NCI-H1694 treated with DMSO at 0.1 percent for 48 hours (cell line): ENCODE measurements at places on chromosomes 2 and 18.

- no peak for DNase-seq
Measured at GRCh38 chr2:182066400-182067087, 80.9 kb downstream of the PPP1R1C start.

GRCh38 chr2:123840016-123840415 is 185.1 kb upstream of the CNTNAP5 start:
- DNase-seq: no peak

- no peak for DNase-seq
Measured at GRCh38 chr2:132599556-132599955, 70.4 kb downstream of the LYPD1 start.

GRCh38 chr2:111171337-111171930 is 50.7 kb downstream of the BCL2L11 start:
- DNase-seq: no peak

DNA sequence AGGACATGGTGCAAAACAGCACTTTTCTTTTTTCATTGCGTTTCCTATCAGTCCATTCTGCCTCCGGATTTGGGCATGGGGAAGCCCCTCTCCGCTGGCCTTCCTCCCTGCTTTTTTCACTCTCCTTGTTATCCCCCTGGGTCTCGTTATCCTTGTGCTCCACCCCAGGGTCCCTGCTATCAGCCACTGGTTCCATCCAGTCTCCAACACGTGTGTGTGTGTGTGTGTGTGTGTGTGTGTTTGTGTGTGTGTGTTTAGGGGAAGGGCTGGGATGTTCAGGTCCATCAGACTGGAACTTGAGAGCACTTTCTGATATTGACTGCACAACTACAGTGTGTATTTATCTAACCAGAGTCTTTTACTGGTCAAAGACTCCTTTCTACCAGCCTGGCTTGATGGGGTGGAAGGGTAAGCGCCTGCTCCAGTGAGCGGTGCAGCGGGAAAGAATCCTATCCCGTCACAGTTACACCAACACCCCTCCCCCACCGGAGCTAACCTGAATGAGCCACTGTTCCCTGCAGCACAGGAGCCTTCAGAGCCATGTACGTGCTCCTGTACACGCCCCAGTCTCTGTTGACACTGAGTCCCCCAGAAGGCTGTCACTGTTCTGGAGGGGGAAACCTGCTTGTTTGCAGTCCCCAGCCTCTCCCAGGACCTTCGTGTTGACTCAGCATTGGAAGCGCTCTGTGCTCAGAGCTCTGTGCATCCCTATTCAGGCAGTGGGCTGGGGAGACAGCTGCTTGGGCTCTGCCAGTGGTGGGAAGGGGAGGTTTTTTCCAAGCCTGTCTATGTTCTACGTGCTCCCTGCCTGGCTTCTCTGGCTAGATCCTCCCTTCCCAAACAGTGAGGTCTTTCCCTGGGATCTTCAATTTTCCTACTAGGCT is 4.6 kb downstream of the INHA start:
- peak; percentile 36 for DNase-seq

DNA sequence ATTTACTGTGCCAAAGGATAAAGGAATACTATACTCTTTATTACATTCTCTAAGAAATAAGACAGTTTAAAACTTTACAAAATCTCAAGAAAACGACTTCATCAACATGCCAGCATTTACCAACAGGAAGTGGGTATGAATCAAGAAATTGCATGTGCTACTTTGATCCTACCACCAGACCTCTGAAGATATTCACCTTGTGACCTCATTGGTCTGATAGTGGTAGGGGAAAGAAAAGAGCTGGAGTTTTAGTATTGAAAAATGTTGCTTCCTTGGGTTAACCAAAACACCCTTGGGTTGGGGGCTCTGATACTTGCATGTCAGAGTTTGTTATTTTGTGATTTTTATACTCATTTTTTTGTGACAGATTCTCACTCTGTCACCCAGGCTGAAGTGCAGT is 84.1 kb upstream of the LPIN2 start:
- DNase-seq: no peak

- peak; percentile 18 for DNase-seq
Measured at GRCh38 chr2:109270505-109271312, 141.7 kb downstream of the SH3RF3 start.

- no peak for DNase-seq
Measured at GRCh38 chr2:49261781-49262180, 107.5 kb upstream of the FSHR start.

- no peak for DNase-seq
Measured at GRCh38 chr18:67608615-67609273, 92.2 kb upstream of the DSEL start.

DNA sequence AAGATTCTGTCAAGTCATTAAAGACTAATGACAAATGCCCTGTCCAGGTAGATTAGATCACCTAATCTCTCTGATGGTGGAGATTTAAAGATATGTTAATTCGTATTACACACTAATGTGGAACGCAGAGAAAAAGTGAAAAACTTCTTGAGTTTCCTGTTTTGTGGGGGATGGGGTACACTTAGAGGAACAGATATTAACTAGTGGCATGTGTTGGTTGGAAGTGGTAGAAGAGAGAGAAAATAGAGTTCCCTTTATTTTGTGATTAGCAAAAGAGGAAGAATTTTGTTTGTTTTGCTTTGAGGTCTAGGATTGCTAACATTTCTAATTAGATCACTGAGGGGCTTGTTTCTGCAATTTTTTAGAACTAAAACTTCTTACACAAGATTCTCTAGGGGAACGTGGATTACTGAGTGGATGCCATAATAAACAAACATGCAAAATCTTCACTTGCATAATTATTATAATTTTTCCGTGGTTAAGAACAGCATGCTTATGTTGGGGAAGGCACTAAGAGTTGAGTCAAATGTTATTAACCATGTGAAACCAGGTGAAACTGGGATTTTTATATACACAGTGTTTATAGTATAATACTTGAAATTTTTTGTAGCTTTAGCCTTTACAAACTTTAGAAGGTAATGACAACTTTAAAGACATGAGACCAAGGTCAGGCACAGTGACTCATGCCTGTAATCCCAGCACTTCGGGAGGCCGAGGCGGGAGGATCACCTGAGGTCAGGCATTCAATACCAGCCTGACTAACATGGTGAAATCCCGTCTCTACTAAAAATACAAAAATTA is 97.4 kb upstream of the STK17B start:
- no peak for DNase-seq

GRCh38 chr2:235493402-235493774 is 455 bp upstream of the AGAP1 start:
- DNase-seq: no peak

- DNase-seq: no peak
Measured at GRCh38 chr2:239164335-239164871, 236.4 kb downstream of the HDAC4 start.

DNA sequence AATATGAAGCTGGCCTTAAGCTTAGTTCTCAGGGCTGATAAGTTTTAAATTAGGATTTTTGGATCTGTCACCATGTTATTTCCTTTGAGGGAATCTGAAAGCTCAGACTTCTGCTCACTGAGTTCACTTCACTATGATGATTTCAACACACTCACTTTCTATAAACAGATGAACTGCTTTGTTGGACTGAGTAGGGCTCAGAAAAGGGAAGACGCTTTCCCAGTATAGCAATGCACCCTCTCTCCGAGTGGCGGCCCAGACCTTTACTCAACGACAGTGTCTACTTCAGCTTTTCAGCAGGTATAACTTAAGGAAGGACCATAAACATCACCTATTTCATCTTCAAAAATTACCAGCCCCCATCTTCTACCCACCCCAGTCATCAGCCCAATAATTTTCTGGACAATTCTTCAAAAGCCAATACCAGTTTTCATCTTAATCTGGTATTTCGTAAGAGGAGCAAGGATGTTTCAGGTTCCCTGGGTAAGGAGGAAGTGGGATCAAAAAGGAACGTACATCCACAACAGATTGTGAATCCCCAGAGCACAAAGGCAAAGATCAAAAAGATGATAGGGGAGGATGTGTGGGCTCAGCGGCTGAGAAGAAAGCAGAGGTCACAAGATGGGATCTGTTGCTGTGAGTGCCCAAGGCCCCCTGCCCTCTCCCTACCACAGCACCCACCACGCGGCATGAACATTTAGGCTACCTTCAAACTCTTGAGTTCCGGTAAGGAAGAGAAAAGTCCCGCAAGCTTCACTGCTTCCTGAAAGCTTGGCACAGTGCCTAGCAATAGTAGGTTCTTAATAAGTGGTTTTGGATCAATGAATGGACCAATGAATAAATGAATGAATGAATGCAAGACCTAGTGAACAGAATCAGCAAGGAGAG is 41.9 kb downstream of the LPIN2 start:
- DNase-seq: no peak

DNA sequence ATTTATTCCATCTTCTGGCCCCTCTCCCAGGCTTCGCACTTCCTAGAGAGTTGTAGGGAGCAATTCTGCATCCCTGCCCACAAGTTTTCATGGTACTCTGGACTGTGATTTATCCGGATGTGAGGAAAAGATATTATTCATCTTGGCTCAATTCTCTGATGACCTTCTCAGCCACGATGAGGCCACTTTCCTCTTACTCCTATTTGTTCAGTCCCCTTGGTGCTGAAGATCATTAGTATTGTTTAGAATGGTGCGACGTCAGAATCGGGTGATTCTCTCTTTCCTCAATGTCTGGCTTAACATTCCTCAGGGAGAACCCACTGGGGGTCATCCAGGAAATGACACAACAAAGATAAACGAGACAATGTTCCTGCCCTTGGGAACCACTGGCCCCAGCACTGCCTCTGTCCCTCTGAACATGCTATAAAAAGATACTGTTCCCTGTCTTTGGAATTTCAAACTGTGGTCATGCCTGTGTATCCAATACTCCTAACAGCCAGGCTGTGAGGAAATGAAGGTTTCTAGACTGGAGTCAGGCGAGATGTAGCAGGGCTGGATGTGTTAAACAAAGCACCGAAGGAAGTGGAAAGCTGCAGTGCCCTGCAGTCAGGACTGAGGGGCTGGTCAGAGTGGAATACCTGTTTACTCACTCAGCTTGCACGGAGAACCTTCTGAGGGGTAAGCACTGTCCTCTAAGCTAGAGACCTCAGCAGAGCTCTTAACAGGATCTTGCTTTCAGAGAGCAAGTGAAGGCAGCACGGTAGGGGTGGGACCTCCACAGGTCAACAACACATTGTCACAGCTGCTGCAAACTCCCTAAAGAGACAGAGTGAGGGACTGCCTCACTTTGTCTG is 12.9 kb upstream of the GLI2 start:
- DNase-seq: no peak

GRCh38 chr2:167271932-167272331 is 383.7 kb downstream of the XIRP2 start:
- no peak for DNase-seq

DNA sequence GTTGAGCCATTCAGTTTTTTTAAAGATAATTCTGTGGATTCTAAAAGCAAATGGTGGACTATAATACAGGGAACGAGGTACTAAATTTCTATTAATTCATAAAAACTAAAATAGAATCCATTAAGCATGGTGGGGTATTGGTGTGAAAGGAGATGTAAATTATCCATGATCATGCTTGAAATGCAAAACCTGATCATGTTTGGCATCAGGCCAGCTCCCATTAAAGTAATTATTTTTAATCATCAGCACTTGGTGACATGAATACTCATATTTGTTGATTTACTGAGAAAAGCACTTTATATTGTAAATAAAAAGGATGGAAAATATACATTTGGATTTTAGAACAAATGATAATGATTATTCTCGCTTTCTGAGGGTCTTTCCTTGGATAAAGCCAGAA is 232.3 kb upstream of the MEIS1 start:
- DNase-seq: no peak

DNA sequence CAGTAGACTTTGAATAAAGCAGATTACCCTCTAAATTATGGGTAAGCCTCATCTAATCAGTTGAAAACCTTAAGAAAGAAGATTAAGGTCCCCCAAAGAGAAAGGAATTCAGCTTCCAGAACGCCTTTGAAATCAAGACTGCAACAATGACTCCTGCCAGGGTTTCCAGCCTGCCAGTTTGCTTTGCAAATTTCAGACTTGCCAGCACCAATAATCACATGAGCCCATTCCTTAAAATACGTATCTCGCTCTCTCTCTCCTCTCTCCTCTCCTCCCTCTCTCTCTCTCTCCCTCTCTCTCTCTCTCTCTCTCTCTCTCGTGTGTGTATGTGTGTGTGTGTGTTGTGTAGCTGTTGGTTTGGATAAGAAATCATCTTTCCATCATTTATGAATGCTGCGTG is 184.2 kb downstream of the PDE1A start:
- DNase-seq: no peak

DNA sequence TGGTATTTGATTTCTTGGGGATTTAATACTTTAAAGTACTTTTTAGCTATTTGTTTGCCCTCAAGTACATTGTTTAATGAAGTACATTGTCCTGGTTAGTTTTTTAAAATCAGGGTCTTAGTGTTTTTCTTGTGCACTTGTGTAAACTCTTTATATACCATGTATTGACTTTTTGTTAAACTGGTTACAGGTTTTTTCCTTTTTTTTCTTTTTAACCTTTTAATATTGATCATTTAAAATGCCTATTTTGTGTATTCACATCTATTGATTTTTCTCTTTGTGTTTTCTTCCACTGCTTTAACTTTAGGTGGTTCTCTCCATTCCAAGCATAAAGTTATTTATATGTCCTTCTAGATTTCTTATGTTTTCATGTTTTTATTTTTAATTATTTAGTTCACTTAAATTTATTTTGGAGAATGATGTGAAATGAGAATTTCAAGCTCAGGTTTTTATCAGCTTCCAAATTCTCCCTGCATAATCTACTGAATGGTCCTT is 84.5 kb upstream of the MYCN start:
- DNase-seq: no peak

GRCh38 chr2:109009920-109010610 is 21.0 kb upstream of the EDAR start:
- no peak for DNase-seq

DNA sequence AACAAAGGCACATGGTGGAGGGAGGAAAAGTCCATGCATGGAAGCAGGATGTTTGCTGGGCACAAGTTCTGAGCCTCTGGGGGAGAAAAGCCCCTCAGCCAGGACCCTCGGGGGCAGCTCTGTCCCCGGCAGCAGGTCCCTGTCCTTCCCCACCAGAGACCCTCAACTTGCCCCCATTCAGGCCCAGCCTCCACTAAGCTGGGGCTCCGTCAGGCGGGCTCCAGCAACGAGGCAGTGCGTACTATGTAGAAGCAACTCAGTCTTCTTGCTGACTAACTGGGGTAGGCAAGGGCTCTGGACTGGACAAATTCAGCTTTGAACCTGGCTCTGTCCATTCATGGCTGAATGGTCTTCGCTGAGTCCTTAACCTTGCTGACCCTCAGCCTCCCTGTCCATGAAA is 23.0 kb downstream of the CFAP65 start:
- no peak for DNase-seq
